Mesangial cell (primary cell): ENCODE measurements at places on chromosomes 16 and 17. TPM values are rescaled to one million over a fixed set of nuclear protein-coding genes. Genes with fewer than 3 reads are reported as not detected.

Gene ACD
- total RNA-seq: 34.0 and 53.0 TPM in 2 replicates

Gene FBF1
- 6.6 and 8.0 TPM in 2 replicates for total RNA-seq

Gene KREMEN2
- total RNA-seq: 0.81 and 4.9 TPM in 2 replicates

Gene TP53TG3C
- not detected in 2 replicates for total RNA-seq

Gene CHRNB1
- 6.4 and 17.1 TPM in 2 replicates for total RNA-seq

Gene ZPBP2
- total RNA-seq: not detected in 2 replicates

Gene EPOP
- 0.38 and 2.4 TPM in 2 replicates for total RNA-seq
